ENCODE measurements at places on chromosomes 12 and 14.

DNA sequence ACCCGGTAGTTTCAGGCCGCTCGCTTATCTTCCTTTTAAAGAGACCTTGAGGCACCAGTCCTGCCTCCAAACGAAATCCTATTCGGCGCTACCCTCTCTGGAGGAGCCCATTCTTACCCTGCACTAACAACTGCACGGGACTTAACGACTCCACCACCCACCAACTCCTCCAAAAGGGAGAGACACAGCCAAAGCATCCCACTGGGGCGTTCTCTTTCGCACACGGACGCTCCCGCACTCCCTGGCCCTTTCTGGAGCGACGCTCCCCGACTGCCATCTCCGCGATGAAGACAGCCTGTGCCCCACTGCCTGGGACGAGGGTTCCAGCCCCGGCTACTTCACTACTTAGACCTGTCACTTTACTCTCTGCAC, 650 bp downstream of the GALC start:
- no peak for DNase-seq

GRCh38 chr14:30957813-30958370, 67.6 kb upstream of the AP4S1 start:
- no peak for DNase-seq

DNA sequence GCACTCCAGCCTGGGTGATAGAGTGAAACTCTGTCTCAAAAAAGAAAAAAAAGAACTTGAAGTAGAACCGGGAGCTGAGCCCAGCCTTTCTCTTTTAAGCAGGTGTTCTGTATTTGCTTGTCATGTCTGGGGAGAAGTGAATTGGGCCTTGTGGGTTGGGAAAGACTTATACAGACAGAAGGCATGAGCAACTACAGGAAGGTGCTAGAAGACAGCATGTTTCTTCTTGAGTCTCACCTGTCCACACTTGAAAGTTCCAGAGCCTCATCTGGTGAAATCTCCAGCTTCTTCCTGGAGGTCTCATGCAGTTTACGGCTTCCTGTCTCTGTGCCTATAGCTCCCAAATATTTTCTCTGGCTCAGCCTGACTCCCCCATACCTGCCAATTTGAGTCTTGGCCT, 2.5 kb downstream of the PGAM5 start:
- DNase-seq = no peak

- no peak for DNase-seq
Observed at GRCh38 chr14:72126561-72126960, 194.3 kb downstream of the RGS6 start.

- no peak for DNase-seq
Observed at GRCh38 chr14:90429754-90430153, 32.9 kb downstream of the CALM1 start.

- DNase-seq = no peak
Observed at GRCh38 chr14:74427651-74428050, 1.6 kb upstream of the SYNDIG1L start.

- DNase-seq = no peak
Observed at GRCh38 chr14:100540141-100540925, 46.9 kb downstream of the BEGAIN start.
